ENCODE measurements at places on chromosomes 3 and 15. TPM values are rescaled to one million over a fixed set of nuclear protein-coding genes. Genes with fewer than 3 reads are reported as not detected.

SERINC4 gene
- total RNA-seq: 0.39 TPM

EFHB gene
- total RNA-seq: 0.44 TPM

DNA sequence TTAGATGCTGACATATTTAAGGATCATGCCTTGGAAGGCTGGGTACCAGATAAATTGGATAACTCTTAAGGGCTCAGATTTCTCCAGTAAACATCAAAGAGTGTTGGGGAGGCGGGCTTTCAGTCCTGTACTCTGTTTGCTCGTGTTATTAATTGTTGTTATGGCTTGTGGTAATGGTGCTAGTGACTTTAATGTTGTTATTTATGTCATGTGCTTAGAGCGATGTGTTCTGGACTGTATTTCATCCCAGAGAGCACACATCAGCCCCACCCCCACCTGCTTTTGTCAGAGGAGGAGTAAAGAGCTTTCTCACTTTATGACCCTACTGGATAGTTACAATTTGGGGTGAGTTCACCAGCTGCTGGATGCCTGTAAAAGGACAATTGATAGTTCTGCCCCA lies 386.3 kb downstream of the EPHB1 start:
- DNase-seq: no peak

DNA sequence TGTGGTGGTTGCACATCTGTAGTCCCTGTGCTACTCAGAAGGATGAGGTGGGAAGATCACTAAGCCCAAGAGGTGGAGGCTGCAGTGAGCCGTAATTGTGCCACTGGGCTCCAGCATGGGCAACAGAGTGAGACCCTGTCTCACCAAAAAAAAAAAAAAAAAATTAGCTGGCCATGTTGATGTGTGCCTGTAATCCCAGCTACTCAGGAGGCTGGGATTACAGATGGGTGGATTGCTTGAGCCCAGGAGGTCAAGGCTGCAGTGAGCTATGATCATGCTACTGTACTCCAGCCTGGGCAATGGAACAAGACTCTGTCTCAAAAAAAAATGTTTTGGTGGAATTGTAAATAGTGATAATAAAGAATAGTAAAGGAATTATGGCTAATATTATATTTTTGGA lies 9.9 kb downstream of the ATRIP start:
- DNase-seq: no peak

NRROS gene
- total RNA-seq: 39.9 TPM

DNA sequence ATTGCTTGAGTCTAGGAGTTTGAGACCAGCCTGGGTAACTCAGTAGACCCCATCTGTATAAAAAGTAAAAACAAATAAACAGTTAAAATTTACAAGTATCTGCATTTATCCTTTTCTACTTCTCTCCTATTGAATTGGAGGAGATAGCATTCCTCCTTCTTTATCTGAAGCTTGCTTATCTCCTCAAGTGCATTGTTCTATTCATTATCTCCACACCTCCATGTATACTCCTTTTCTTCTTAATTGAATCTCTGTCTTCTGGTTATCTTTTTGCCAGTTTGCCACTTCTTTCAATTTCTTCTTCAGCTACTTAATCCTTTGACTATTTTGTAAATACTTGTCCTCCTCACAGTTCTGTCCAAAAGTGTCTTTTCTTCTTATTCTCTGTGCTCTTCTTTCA lies 88.6 kb downstream of the STRIT1 start:
- DNase-seq: no peak

SUSD5 gene
- not detected for total RNA-seq

PRR20G gene
- total RNA-seq: not detected

CYP8B1 gene
- total RNA-seq: not detected

ZIC1 gene
- total RNA-seq: not detected

DNA sequence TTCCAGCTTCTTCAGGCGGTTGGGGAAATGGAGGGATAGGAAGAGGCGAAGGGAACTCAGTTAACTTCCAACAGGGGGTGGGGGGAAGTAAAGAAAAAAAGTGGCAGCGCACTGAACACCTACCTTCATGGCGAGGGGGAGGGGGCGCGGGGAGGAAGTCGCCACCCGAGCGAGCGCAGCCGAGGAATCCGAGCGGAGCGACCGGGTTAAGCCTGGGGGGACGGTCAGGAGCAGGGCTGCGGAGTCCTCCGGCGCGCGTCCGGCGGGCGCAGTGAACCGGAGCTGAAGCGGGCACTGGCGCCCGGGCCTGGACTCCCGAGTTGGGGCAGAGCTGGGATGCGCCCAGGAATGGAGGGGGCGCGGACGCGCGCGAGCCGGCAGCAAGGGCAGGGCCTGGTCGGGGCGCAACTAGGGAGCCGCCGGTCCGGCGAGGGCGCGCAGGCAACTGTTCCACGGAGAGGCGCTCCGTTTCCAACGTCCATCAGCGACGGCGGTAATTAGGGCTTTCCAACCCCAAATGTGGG lies at the start of gene WNT5A:
Gene WNT5A, minus strand, starts transcription at position 450 of the 524 bp plus-strand sequence. Its CDS starts 321 bp downstream, at position 129.
- no peak for DNase-seq

- DNase-seq: no peak
Measured at GRCh38 chr15:70882361-70882760, 9.9 kb downstream of the THAP10 start.

GRCh38 chr15:49831206-49831965 lies 210.5 kb downstream of the DTWD1 start:
- DNase-seq: no peak

DNA sequence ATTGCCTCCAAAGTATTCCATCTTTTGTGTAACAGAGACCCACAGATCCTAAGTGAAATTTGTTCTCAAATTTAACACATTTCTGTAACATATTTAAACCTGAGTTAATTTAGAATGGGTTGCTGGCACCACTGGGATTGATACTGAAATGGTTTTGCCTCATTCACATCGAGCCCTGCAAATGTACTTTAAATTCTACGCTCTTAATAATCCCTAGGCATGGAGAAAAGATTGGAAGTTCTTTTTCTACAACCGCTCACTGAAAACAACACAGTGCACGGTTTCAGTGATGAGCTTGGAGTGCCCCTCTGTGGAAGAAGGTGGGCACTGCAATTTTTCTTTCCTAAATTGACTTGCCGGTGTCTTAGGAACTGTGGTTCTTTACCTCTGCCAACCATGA lies 109.9 kb upstream of the ATP11B start:
- DNase-seq: peak; percentile 73

GRCh38 chr3:43413676-43414368 lies 127.5 kb downstream of the SNRK start:
- DNase-seq: no peak

LRRC15 gene
- total RNA-seq: not detected

ZNF860 gene
- not detected for total RNA-seq

SLC35G2 gene
- 0.16 TPM for total RNA-seq

DNA sequence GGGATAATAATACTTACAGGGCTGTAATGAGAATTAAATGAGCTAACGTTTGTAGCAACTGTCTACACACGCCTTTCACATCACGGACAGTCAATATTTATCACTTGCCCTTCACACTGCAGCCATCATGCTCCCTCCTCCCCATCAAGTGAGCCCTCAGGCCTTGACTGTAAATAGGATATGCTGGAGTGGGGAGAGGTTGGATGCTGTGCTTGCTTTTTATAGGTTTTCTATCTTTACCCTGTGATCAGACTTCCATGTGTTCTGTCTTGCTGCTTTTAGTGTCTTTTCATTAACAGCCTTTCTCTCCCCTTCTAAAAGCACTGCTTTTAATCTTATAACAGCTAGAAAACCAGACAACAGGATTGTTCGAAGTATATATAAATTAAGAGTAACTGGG lies 12.8 kb upstream of the MAGEF1 start:
- no peak for DNase-seq

GRCh38 chr3:18725668-18726407 lies 300.7 kb upstream of the SATB1 start:
- peak; percentile 58 for DNase-seq

TMC3 gene
- not detected for total RNA-seq

NAALADL2 gene
- 0.47 TPM for total RNA-seq

- DNase-seq: no peak
Measured at GRCh38 chr15:66651198-66651597, 50.8 kb upstream of the SMAD6 start.

DNA sequence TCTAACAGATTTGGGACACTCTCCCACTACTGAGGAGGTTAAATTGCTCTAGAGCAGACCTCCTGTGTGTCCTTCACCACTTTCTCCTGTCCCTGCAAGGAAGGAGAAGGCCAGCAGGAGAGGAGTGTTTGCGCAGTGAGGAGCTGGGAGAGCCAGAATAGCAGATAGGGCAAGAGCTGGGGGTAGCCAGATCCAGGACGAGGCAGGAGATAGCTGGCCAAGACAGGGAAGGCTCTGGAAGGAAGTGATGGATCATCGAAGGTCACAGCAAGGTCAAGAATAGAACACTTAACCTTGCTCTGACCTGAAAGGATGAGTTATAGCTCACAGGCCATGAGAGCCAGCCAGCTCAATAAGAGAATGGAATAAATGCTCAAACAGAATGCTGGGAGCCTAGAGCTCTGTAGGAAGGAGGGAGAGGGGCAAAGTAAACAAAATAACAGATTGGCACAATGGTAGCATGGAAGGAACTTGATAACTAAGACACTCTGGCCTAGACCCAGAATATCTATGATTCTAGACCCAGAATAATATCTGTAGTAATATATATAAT lies 37.5 kb upstream of the FSIP1 start:
- no peak for DNase-seq

- DNase-seq: peak; percentile 31
Measured at GRCh38 chr3:42755681-42756578, 17.1 kb downstream of the CCDC13 start.

- peak; percentile 84 for DNase-seq
Measured at GRCh38 chr15:39774688-39775267, 7.9 kb downstream of the FSIP1 start.

GRCh38 chr3:133820129-133820528 lies 14.5 kb downstream of the SRPRB start:
- DNase-seq: no peak

DNA sequence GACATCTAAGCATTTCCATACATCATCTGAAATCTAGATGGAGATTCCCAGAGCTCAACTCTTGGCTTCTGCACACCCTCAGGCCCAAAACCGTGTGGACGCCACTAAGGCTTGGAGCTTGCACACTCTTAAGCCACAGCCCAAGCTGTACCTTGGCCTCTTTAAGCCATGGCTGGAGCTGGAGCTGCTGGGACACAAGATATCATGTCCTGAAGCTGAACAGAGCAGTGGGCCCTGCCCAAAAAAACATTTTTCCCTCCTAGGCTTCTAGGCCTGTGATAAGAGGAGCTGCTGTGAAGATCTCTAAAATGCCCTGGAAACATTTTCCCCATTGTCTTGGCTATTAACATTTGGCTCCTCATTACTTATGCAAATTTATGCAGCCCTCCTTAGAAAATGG lies 188.7 kb upstream of the MBNL1 start:
- DNase-seq: no peak

GRCh38 chr15:96672629-96673028 lies 342.1 kb downstream of the NR2F2 start:
- DNase-seq: no peak

DNA sequence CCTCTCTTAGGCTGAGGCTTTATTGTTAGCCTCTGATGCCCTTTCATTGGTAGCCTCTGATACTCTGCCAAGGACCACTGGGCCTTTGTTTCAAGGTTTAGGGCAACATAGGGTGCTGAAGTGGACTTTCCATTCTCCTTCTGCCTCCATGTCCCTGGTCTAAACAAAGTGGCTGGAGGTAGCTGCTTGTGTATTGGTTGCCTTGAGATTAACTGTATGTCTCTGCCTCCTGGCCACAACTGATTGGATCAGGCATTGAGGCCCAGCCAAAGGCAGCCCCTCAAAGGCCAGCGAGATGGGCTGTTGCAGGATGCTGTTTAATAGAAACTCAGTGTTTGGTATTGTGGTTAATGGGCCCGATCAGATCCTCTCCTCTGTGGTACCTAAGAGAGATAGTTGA lies 77.9 kb upstream of the PRR23C start:
- DNase-seq: no peak

DNA sequence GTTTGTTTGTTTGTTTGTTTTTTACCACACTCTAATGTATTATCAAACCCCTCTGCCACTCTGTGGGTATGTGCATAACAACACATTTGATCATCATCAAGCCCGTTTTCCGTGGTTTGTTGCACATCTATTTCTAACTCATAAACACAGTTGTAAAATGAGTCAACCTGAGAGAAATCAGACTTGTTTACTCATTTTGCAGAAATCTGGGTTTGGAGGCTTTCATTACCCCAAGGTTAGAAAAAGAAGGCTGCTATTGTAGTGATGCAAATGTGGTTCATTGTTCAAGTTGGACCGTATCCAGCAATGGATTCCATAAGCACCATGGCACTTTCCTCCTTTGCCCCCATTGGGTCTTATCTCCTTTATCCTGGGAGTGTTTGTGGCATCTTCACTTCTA lies 353.2 kb upstream of the SOX2 start:
- no peak for DNase-seq

LRRC34 gene
- 15.0 TPM for total RNA-seq

GRCh38 chr15:29942143-29942542 lies 119.9 kb upstream of the TJP1 start:
- no peak for DNase-seq

GRCh38 chr15:59516655-59517461 lies 78.9 kb downstream of the FAM81A start:
- DNase-seq: no peak
